ENCODE measurements at places on chromosomes 16 and 17.

- DNase-seq: no peak
Measured at GRCh38 chr16:3770530-3770929, 53.2 kb upstream of the TRAP1 start.

- DNase-seq: no peak
Measured at GRCh38 chr17:48589060-48589830, 796 bp downstream of the HOXB3 start.

GRCh38 chr16:55622930-55623561 lies 32.7 kb upstream of the SLC6A2 start:
- DNase-seq: no peak

DNA sequence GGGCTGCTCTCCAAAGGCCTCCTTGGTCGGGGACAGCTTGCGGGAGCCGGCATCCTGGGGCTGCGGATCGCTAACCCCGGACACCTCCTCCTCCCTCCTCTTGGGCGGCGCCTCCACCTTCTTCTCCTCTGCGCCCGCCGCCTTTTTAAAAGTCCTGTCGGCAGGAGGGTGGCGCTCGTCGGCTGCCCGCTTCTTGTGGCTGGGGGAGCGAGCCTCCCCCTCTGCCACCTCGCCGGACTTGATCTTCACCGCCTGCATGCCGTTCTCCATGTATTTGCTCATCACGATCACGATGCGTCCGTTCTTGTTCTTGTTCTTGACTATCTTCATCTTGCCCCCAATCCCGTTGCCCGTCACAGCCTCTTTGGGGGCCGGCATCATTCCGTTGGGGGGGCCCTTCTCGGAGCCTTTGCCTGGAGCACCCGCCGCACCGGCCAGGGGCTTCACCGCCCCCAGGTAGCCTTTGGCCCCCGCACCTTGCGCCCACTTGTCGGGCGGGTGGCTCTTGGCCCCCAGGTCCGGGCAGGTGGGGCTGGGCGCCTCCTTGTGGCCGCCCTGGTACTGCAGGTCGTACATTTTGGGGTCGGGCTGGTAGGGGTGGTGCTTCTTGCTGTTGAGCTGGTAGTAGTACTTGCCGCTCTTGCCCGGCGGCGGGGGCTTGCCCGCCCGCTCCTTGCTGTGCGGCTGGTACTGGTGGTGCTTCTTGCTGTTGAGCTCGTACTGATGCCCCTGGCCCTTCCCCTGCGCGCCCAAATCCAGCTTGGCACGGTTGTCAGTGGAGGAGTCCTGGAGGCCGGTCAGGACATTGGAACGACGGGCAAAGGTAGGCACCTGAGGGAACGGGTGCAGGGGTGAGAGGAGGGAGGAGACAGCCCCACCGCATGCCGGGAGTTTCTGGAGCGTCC lies 4.4 kb downstream of the CBX4 start:
- DNase-seq: no peak

DNA sequence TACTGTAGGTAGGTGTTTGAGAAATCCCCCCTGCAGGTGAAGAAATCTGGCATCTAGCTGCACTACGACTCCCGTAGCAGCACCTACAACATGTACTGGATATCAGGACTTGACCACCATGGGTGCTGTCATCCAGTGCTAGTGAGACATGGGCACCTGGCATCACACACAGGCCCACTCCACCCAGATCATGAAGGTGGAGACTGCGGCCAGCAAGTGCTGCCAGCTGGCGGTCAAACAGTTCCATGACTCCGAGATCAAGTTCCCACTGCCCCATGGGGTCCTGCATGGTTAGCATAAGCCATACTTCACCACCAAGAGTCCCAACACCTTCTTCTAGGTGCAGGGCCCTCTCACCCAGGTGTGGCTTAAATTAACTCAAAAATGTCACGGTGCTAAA lies 213.0 kb upstream of the C17orf78 start:
- no peak for DNase-seq

- no peak for DNase-seq
Measured at GRCh38 chr16:82652826-82653225, 26.1 kb downstream of the CDH13 start.

DNA sequence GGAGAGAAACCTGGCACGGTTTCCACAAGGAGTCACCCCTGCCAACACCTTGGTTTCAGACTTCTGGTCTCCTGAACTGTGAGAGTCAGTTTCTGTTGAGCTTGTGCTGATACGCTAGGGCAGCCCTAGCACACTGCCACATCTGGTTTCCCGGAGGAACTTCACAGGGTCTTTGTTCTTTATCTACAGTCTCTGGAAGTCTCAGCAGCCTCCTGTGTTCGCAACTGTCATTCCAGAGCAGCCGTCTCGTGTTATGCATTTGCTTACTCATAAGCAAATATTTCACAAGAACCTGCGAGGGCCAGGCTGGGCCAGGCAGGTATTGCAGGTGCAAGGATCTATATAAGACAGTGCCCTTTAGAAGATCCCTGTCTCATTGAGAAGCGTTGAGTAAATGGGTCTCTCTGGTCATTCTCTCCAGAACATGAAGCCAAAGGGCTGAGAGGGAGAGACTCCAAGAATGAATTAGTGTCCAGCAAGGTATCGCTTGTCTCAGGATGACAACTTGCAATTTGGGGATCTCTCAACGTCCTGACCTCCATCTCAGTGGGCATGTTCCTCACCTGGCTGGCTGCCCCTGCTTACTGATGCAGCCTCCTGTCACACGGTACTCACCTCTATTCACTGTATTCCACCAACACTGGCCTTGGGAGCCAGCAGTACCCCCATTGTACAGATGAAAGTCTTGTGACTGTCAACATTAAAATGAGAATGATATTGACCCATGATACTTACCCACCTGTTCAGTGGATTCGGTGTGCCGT lies 141.2 kb downstream of the WWOX start:
- no peak for DNase-seq

DNA sequence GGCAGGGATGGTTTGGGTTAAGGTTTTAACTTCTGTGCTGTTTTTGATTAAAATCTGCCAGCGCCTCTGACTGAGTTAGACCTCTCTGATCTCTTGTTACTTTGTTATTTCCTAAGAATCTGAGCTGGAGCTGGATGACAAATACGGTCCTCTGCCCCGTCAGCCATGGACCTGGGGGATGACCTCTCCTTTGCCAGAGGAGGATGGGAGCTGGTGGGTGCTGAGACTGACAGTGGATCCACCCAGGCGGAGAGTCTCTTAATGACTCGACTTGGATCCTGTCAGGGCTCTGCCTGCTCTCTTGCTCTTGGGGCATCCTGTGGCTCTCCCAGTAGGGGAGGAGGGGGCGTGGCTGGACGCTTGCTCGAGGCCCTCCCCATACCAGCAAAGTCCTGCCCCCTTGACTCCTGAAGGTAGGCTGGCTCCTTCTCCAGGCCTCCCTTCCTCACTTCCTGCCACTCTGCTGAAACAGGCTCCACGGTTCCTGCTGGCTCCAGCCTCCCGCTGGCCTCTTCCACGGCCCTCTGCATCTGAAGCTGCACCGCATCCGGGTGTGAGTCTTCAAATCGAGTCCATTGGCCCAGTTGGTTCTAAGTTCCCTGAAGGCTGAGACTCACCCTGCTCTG lies 24.8 kb upstream of the MAP3K14 start:
- DNase-seq: no peak

GRCh38 chr17:79875511-79875910 lies 36.3 kb upstream of the CBX4 start:
- DNase-seq: no peak

GRCh38 chr16:68972720-68973119 lies 129.4 kb downstream of the TANGO6 start:
- no peak for DNase-seq

GRCh38 chr17:79003661-79004411 lies 5.7 kb downstream of the CANT1 start:
- no peak for DNase-seq

- DNase-seq: no peak
Measured at GRCh38 chr17:45575126-45575885, 84.8 kb upstream of the PLEKHM1 start.

DNA sequence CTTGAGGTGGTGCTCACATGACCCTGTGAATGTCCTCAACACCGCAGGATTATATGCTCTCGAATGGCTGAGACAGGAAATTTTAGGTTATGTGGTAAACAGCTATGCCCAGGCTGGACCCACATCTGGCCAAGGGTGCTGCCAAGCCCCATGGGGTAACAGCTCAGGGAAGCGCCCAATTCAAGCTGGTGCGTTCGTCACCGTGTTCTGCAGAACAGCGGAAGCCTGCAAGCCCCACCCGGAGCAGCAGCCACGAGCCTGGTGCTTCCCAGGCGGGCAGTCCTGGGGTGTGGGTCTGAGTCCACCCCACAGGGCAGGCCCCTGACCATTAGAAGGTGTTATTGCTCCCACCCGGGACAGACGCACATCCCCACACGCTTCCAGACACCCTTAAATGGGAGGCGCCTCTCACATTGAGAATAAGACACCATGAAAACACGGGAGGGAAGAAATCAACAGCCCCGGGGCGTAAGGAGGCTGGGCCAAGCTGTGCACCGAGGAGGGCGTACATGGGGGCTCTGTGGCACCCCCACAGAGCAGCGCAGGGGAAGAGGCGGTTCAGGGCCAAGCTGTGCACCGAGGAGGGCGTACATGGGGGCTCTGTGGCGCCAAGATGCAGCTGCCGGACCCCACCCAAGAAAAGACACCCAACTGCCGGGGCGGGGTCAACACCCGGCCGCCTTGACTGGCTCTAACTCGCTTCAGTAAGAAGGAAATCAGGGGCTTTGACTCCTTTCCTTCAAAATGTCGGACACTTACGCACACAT lies 2.9 kb upstream of the CYBA start:
- no peak for DNase-seq

GRCh38 chr17:73783945-73784603 lies 139.8 kb upstream of the SDK2 start:
- no peak for DNase-seq

- DNase-seq: no peak
Measured at GRCh38 chr17:56752263-56752836, 81.4 kb downstream of the C17orf67 start.

DNA sequence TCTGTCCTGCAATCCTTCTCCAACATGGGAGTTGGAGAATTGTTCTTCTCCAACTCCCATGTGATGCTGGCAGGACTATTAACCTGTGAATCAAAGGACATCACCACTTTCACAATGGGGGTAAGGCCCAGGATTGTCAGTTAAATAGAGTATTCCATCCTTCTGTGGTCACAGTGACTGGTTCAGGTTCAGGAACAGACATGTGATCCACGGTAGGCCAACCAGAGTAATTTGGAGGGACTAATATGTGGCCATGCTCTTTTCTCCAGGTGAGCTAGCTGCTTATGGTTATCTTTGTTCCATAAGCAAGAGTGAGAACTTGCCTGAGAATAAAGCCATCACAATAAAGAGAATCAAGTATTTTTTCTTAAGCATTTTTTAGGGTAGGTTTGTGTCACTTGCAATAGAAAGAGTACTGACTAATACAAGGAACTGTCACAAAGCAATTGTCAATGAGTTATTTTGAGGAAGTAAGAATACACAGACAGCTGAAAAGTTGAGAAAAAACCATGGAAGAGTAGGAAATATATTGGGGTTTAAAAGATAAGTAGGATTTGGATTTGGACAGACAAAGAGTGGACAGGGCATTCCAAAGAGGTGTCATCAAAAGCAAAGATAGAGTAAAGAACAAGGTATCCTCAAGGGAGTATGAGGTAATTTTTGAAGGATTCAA lies 63.4 kb downstream of the BRIP1 start:
- DNase-seq: no peak
